Fibroblast of pulmonary artery (primary cell): ENCODE measurements at places on chromosomes 12 and 14.

DNA sequence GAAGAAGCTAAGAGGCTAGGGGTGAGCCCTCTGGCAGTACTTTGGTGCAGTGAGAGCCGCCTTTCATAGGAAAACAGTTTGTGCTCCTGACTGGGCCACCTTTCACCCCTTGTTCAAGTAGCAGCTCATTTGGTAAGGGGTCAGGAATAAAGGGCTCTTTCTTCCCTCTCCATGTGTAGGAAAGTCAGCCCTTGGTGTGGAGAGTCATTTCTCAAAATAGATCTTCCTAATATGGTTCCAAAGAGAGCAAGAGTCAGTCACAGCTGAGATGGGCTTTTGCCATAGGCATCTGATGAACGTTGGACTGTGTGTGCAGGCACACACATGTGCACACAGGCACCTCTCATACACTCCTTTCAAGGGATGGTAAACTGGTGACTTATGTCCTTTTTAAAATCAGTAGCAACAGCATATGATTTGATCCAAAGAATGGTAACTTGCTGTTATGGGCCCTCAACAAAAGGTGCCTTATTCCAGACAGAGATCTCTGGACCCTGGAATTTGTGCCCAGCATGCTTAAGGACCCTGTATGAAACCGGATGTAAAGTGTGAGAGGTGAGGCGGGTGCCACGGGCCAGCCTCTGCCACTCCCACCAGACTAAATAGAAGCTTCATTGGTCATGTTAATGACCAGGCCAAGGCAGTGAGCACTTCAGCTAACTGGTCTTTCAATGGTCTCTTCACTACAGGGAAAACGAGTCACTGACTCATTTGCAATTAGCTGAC, 16.7 kb upstream of the RIC8B start:
- no peak for DNase-seq

GRCh38 chr12:13973996-13974395, 7.4 kb downstream of the GRIN2B start:
- DNase-seq, result no peak

DNA sequence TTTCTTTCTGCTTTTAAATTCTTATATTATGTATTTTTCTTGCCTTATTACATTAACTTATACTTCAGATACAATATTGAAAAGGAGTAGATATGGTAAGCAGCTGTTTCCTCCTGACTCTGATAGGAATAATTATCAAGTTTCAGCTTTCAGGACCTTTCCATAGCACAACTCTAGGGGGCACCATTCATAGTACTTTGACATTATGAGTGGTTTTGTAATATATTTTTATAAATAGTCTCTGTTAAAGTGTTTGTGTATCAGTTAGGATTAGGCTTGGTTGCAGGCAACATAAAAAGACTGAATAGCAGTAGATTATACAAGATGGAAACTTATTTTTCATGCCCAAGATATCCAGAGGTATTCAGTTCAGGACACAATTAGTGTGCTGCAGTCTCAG, 27.9 kb upstream of the PARP11 start:
- no peak for DNase-seq

GRCh38 chr12:54195737-54196347, 7.1 kb upstream of the SMUG1 start:
- peak; percentile 72 for DNase-seq

DNA sequence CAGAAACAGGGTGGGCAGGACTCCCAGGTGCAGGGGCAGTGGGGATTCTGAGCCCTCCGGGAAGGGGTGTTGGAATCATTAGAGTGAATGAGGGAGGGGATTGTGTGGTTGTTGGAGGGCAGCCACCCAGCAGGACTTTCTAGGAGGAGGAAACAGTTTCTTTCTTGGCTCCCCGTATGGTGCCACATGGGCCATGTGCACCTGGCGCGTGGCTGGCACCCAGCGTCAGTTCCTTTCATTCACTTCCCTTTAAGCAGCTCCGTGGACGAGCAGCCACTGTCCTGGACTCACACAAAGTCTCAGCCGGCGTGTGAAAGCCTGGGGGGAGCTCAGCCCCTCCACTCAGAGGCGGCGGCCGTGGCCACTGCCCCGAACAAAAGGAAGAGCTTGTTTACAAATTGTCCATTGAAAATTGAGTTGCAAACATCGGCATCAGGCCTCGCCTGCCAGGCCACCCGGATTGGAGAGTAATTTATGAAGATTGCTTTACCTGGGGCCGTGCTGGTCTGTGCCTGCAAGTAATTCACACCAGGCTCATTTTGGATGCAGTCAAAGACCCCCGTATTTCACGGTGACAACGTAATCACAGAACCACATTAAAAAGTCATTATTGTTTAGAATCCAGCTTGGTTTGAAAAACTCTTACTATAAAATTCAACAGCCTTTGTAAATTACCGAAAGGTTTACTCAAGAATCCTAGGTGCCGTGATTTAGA, 101.7 kb upstream of the C14orf180 start:
- no peak for DNase-seq

DNA sequence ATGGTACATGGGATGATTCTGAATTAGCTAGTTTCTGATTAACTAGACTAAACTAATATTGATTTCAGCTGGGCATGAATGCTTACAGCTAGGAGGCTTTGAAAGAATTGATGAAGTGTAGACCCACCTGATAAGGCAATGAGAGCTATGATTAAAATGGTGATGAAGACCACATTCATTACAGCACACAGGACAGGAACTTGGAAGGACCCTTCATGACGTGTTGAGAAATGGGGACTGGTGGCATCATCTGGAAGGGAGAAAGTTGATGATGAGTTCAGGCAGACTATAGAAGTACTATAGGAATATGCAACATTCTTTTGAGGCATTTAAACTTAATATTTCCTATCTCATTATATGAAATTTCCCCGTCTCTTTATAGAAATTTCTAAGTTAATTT, 4.5 kb downstream of the CD69 start:
- DNase-seq, result no peak

DNA sequence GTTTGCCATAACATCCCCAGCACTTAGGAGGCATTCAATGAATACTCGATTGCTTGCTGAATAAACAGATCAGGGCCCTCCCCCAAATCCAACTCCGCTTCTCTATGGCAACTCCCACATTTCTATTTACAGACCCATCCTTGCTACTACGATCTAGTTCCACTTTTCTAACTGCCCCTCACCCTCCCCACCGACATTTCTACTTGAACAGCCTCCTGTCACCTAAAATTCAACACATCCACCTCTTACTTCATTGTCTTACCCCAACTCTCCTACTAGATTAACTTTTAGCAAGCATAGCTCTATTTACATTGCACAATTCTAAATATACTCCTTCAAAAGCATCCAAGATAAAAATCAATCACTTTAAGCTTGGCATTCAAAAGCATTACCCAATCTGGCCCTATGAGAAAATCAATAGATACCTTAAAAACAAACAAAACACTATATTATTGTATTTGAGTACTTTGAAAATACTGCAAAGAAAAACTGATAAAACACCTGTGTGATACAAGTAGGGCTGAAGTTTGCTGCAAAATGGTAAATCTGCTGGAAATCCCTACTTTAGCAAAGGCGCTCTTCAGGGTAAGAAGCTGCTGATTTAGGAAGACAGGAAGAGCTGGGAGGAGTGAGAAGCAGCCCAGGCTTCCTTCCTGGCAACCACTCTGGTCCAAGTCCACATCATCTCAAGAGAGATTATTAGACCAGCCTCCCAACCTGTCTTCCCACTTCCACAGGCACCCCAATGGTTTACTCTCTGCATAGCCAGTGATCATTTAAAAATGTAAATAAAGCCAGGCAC, 96.4 kb downstream of the HECTD4 start:
- DNase-seq, result no peak

DNA sequence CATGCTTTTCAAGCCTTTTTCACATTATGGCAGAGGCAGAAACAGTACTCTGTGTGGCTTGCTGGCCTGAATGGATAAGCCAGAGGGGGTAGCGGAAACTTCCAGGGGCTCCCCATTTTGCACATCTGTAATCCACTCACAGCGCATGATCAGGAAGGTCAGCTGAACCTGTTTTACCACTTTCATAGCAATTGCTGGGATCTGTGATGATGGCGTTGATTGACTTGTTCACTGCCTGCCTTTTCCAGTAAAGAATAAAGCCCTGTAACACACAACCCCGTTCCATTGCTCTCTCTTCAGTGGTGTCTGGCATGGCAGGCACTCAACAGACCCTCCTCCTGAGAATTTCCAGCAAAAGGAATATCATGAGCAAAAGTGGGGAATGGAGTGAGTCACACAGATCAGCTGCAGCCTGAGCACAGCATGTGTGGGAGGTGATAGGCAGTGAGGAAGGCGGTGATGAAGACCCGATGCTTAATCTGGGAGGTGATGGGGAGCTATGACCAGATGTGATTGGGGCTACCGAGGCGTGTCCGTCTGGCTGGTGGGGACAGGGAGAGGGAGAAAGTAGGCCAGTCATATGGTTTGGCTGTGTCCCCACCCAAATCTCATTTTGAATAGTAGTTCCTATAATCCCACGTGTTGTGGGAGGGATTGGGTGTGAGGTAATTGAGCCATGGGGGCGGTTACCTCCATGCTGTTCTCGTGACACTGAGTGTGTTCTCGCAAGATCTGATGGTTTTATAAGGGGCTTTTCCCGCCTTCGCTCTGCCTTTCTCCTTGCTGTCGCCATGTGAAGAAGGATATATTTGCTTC, 44.7 kb upstream of the CHST11 start:
- DNase-seq, result peak; percentile 39

GRCh38 chr14:100065942-100066574, 836 bp downstream of the EVL start:
- no peak for DNase-seq

- DNase-seq, result peak; percentile 69
Measured at GRCh38 chr14:55122440-55122986, 6.5 kb upstream of the LGALS3 start.

DNA sequence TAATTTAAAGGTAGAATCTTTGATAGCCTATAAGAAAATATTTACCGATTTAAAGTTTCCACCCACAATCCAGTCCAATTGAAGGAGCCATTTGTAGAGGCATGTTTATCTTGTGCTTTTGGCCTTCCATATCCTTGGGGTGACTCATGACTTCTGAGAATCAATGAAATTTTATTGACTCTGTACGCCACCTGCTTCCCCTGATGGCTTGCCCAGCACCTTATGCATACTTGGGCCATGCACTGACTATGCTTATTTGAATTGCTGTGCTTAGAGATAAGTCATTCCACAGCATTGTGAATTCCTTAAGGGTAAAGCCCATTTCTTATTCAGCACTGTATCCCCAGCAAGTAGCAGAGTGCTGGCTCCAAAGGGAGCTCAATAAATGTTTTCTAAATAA, 954.8 kb upstream of the SEL1L start:
- no peak for DNase-seq

DNA sequence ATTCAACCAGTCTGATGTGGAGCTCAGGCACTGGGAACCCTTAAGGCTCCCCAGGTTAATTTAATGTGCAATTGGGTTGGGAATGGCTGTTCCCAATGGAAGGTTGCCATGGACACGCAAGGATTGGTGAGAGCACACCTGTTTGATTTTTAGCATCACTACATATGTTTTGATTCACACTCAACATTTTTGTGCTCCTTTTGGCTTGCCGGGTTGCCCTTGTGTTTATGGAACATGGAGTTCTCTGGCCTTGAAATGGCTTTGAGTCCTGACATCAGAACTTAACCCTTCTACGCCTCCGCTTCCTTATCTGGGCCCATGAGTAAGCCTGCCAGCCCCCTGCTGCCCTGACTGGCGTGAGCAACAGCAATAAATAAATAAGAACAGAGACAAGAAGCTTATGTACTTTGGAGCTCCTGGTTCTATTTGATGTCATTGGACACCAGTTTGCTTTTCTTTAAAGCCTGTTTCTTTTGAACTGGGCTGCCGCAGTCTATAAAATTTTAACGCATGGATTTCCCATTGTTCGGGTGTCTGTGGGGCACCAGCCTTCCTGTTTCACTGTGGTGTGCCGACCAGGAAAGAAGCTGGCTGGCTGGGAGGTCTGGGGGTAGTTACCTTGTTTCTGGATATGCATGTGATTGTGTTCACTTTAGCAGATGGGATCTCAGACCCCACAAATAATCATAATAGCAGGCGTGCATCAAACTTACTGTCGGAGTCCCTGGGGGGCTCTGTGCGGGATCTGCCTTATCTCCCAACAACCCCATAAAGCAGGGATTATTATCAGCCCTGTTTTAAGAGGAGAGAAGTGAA, 27.8 kb downstream of the TBX3 start:
- DNase-seq, result peak; percentile 90
